ENCODE measurements at places on chromosomes 7 and 10.

DNA sequence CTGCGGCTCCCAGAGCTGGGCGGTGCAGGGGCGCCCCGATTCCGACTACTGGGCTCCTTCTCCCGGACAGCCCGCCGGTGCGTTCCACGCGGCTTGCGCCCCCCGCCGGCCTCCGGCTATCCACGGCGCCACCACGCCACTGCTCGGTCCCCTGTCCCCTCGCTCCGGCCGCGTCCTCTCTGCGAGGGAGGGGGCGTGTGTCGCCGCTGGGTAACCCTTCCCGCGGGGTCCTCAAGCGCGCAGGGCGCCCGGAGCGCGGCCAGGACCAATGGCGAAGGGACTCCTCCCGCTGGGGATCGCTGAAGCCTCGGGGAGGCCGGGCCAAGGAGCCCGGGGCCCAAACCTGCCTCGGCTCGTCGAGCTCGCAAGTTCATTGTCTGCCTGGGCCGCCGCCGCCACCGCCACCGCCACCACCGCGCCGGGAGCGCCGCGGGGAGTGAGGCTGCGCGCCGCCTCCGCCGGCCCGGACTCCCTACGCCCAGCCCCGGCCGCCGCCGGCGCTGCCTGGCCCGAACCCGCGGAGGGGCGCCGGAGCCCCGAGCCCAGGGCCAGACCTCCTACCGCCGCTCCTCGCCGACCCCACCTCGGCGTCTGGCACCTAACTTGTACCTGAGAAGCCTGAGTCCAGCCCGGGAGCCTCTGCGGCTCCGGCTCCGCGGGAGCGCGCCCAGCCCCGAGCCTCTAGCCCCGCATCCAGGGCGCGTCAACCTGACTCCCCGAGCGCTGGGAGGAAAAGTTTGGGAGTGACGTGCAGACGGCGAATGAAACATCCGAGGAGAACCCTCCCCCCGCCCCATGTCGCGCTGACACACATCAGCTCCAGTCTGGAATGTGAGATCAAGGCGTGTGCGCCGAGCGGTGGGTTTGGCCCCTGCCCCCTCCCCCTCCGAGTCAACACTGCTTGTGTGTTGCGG is at the start of gene CHST15:
Gene CHST15, minus strand, starts transcription at position 739 of the 914 bp plus-strand sequence. CDS start 47,386 bp downstream, outside the sequence.
- peaks cover 40% of the 10 kb centered on the region for H3K27me3 ChIP-seq
- H3K4me3 ChIP-seq, result peak within 1 kb of the TSS; percentile 50
- no peaks in the 10 kb centered on the region for H3K4me1 ChIP-seq
- H3K36me3 ChIP-seq, result peaks cover 3% of the 10 kb centered on the region
- no peak for DNase-seq

GRCh38 chr10:115093776-115094408 is 727 bp downstream of the ATRNL1 start:
- H3K27me3 ChIP-seq, result peaks cover 63% of the 10 kb centered on the region
- DNase-seq, result no peak
- H3K27ac ChIP-seq, result no peak overlapping the region
- H3K36me3 ChIP-seq, result no peaks in the 10 kb centered on the region

DNA sequence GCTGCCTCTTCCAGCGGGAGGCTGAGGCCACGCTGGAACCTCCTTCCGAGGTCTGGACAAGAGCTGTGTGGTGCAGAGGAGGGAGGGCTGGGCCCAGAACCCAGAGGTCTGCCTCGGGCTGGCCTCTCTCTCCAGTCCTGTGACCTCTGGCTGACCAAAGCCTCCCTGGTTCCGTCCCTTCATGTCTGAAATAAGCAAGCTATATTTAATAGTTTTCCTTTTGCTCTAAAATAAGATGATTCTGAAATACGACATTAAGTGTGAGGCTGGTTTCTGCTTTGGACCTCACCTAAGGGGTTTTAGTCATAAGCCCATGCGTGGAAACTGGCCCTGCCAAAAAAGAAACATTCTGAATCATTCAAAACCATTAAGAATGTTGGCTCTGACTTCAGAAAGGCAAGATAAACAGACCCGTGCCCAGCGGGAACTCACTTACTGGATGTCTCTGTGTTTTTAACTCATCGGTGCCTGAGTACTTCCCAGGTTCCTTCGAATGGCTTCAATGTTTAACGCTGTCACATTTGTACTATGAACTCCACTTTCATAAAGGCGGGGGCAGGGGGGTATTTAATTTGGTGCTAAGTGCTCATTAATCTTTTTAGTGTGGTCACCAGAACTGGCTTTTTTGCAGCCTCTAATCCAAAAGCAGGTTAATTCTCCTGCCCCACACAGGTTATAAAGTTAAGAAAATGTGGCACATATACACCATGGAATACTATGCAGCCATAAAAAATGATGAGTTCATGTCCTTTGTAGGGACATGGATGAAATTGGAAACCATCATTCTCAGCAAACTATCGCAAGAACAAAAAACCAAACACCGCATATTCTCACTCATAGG is 157.5 kb upstream of the KLF14 start:
- no peak for DNase-seq
- no peaks in the 10 kb centered on the region for H3K27me3 ChIP-seq
- H3K36me3 ChIP-seq, result peaks cover 74% of the 10 kb centered on the region
- H3K4me1 ChIP-seq, result peaks cover 55% of the 10 kb centered on the region
- H3K4me3 ChIP-seq, result no peak overlapping the region

DNA sequence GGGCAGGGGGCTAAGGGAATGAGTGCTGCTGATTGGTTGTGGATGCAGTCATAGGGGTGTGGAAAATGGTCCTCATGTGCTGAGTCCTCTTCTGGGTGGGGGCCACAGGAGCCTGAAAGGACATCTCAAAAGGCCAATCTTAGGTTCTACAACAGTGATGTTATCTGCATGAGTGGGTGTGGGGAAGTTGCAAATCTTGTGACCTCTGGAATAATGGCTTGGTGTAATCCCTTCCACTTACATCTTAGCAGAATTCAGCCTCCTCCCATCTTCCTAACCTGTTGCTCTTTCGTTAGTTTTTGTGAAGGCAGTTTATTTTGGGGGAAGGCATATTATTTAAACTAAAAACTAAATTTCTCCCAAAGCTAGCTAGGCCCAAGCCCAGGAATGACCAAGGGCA is 42.0 kb upstream of the OIT3 start:
- H3K27me3 ChIP-seq, result no peaks in the 10 kb centered on the region
- H3K4me1 ChIP-seq, result no peaks in the 10 kb centered on the region
- DNase-seq, result no peak
- H3K4me3 ChIP-seq, result no peak overlapping the region
- no peak overlapping the region for H3K27ac ChIP-seq
- peaks cover 4% of the 10 kb centered on the region for H3K36me3 ChIP-seq

- H3K36me3 ChIP-seq, result no peaks in the 10 kb centered on the region
- no peaks in the 10 kb centered on the region for H3K4me1 ChIP-seq
- no peak overlapping the region for H3K4me3 ChIP-seq
Measured at GRCh38 chr10:10589540-10590303, 427.9 kb upstream of the CELF2 start.

- H3K36me3 ChIP-seq, result no peaks in the 10 kb centered on the region
- no peak for DNase-seq
- no peak overlapping the region for H3K27ac ChIP-seq
- peaks cover 6% of the 10 kb centered on the region for H3K27me3 ChIP-seq
- no peak overlapping the region for H3K4me3 ChIP-seq
Measured at GRCh38 chr10:44465401-44466115, 80.7 kb upstream of the CXCL12 start.

GRCh38 chr10:29470355-29470705 is 164.4 kb downstream of the SVIL start:
- no peaks in the 10 kb centered on the region for H3K4me1 ChIP-seq
- no peak for DNase-seq
- H3K27ac ChIP-seq, result no peak overlapping the region
- peaks cover 90% of the 10 kb centered on the region for H3K36me3 ChIP-seq
- no peaks in the 10 kb centered on the region for H3K27me3 ChIP-seq

GRCh38 chr7:6272481-6273323 is at the start of gene CYTH3:
Gene CYTH3 (minus strand): TSS chr7:6272624. CDS start chr7:6272507, 117 bp downstream.
- H3K27me3 ChIP-seq, result no peaks in the 10 kb centered on the region
- peaks cover 24% of the 10 kb centered on the region for H3K4me1 ChIP-seq
- peak within 1 kb of the TSS; percentile 65 for H3K27ac ChIP-seq
- no peaks in the 10 kb centered on the region for H3K36me3 ChIP-seq
